Activated CD4-positive, alpha-beta T cell treated with anti-CD3 and anti-CD28 coated beads, Interleukin-2, amount 50 U/mL, for 24 hours (primary cell): ENCODE measurements at places on chromosomes 12 and 14.
A peak's percentile ranks its signal among the peaks of the same experiment; 100 is the strongest.

DNA sequence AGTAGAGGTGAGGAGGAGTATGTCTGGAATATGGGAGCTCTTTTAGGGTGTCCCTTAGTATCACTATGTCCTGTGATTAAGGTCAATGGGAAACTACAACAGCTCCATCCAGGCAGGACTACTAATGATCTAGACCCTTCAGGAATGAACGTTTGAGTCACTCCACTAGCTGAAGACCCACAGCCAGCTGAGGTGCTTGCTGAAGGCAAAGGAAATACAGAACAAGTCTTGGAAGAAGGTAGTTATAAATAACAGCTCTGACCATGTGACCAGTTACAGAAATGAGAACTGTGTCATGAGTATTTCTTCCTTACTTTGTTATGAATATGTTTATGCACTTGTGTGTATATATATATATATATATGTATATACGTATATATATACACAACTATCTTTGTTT is 40.5 kb upstream of the USP44 start:
- DNase-seq = no peak

GRCh38 chr12:15788233-15789219 is 662 bp downstream of the EPS8 start:
- DNase-seq = no peak

GRCh38 chr12:28958553-28959195 is 190.4 kb upstream of the FAR2 start:
- DNase-seq = no peak

DNA sequence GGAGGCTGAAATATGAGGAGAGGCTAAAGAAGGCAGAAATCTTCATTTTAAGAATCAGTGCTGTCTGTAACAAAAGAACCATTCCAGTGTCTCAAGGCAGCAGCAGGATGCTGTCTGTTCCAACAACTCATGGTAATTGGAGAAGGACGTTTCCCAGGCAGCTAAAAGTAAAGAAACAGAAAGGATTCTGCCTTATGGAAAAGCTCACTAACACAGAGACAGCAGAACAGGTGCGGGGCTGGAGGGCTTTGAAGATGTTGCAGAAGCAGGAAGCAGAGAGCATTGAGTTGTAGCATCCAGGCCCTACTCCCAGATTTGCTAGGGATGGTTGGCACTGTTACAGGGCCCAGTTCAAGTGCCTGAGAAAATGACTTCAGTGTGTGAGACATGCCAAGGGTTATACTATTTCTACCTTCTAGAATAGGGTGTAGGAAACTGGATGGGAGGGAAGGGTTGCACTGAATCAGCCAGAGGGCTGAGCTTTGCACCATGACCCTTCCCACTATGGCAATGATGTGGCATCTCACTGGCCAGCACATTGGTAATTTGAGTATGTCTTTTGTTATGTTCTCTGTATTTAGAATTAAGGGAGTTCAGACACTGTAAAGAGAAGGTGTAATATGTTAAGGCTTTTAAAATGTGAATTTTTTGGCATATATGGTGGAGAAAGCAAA is 160.0 kb upstream of the FBXO33 start:
- DNase-seq = no peak

- DNase-seq = no peak
These were observed 8.6 kb downstream of the GLIPR1 start for GRCh38 chr12:75489187-75489586.

GRCh38 chr12:113098441-113099028 is 37.0 kb downstream of the RASAL1 start:
- DNase-seq = peak; percentile 68

DNA sequence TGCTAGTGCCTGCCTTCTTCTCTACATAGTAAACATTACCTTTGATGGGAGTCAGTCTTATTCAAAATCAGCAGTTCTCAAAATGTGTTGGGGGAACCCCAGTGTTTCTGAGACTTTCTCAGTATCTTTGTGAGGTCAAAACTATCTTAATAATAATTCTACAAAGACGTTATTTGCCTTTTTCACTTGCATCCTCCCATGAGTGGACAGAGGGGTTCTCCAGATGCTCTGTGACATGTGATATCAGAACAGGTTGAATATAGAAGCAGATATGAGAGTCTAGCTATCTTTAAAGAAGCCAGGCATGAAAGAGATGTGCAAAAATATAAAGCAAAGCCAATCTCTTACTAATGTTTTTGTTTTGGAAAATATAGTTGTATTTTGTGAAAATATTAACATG is 144.7 kb downstream of the KTN1 start:
- no peak for DNase-seq

DNA sequence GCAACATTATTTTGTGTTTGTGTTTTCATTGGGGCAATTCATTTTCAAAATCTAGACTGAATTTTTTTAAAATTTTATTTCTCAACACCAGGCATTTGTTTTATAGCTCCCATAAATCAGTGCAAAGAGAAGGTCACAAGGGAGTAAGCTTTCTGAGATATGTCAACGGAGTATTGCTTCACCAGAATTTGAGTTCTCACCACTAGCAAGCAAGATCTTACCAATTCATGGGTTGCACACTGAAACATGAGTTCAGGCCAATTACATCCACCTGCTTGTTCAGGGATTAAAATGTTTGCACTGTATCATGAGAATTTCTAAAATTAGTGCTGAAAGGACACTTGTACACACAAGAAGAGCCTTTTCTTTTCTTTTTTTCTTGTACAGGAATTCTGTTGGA is 121.9 kb downstream of the CAND1 start:
- no peak for DNase-seq

- no peak for DNase-seq
These were observed 196.0 kb downstream of the PIK3C2G start for GRCh38 chr12:18457362-18457761.

GRCh38 chr12:57836442-57837375 is 9.8 kb downstream of the CTDSP2 start:
- no peak for DNase-seq

DNA sequence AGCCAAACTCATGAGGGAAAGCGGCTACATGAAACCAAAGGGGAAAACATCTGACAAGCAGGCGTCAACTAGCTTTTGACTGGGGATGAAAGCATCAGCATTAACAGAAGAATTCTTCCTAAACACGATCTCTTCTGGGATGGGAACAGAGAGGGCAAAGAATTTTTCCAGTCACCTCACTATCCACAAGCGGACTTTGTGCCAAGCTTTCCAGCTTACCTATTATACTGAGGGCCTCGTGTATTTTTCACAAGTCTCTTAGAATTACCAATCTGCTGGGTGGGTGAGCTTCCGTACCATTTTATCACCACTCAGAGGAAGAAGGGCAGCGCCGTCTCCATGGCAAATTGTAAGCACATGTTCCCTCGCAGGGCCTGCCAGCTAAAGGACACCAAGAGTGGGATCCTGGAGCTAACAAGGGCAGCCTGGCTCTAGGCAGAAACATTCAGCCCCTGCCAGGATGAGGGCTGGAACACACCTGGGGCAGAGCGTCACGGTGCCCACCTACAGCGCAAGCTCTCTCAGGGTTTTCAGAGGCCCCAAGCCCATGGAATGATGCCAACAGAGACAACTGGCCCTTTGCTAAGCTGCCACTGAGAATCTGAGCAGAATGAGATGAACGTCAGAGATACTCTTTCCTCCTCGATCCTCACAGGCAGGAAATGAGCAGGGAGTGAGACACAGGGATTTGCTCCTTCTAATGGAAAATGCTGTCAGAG is 74.6 kb downstream of the CHGA start:
- no peak for DNase-seq

- no peak for DNase-seq
These were observed 41.3 kb downstream of the VDR start for GRCh38 chr12:47863467-47863866.

GRCh38 chr12:130778776-130779175 is 60.3 kb downstream of the STX2 start:
- no peak for DNase-seq
